Breast epithelium (tissue), 4 donors: ENCODE measurements at places on chromosomes 4 and X.

- DNase-seq = no peak
Observed at GRCh38 chr4:114273238-114273637, 293.8 kb upstream of the ARSJ start.

DNA sequence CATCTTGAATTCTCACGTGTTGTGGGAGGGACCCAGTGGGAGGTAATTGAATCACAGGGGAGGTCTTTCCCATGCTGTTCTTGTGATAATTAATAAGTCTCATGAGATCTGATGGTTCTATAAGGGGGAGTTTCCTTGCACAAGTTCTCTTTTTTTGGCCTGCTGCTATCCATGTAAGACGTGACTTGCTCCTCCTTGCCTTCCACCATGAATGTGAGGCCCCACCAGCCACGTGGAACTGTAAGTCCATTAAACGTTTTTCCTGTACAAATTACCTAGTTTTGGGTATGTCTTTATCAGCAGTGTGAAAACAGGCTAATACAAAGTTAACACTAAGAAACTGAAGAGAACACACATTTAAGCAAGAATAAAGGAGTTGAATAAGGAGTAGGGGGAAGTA lies 16.0 kb downstream of the TBCK start:
- DNase-seq = no peak

- DNase-seq = peak; percentile 52
Observed at GRCh38 chr4:38872620-38873019, 5.0 kb downstream of the FAM114A1 start.

DNA sequence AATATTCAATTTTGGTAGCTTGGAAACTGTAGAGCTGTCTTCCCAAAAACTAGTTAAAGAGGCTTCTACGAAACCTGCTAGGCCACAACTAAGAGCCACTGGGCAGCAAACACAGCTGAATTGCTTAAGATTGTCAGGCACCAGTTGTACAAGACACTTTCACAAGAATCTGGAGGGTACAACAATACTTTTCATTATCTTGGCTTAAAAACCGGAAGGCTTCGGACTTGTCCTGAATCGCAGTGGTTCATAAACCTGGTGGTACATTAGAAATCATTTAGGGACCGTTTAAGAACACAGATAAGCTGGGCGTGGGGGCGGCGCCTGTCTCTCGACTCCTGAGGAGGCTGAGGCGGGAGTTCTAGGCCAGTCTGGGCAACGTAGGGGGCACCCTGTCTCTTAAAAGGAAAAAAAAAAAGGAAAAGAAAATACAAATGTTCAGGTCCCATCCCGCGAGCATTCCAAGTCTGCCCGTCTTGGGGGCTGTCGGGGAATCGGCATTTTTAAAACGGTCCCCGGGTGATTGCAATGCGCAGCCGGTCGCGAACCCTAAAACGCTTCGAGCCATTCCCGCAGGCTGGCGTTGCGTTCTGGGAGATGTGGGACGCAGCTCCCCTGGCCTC lies 763 bp downstream of the PYURF start:
- DNase-seq = peak; percentile 39

GRCh38 chrX:139787601-139788000 lies 79.6 kb upstream of the MCF2 start:
- DNase-seq = no peak
